Upper lobe of left lung (tissue), 6 donors: ENCODE measurements at places on chromosomes 7 and 10. TPM values are rescaled to one million over a fixed set of nuclear protein-coding genes. Genes with fewer than 3 reads are reported as not detected.

The TMEM236 gene
- total RNA-seq, result 1.8 TPM

DNA sequence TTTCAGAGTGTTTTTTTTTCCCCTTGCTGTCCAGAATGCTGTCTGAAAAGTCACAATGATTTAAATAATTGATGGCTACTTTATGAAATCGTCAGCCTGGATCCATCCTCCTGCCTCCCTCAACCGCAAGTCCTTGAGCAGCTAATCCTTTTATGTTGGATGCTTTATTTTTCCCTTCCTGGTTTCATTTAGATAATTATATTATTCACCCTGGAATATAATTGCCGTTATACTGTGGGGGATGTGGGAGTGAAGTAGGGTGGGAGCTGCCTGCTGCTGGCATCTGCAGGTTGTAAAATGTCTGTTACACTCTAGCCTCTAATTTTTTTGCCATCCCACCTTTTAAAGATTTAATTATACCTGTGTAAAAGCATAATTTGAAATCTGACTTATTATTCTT is 290.5 kb upstream of the LRGUK start:
- H3K27me3 ChIP-seq, result no peaks in the 10 kb centered on the region
- no peak overlapping the region for H3K27ac ChIP-seq
- no peaks in the 10 kb centered on the region for H3K4me1 ChIP-seq

DNA sequence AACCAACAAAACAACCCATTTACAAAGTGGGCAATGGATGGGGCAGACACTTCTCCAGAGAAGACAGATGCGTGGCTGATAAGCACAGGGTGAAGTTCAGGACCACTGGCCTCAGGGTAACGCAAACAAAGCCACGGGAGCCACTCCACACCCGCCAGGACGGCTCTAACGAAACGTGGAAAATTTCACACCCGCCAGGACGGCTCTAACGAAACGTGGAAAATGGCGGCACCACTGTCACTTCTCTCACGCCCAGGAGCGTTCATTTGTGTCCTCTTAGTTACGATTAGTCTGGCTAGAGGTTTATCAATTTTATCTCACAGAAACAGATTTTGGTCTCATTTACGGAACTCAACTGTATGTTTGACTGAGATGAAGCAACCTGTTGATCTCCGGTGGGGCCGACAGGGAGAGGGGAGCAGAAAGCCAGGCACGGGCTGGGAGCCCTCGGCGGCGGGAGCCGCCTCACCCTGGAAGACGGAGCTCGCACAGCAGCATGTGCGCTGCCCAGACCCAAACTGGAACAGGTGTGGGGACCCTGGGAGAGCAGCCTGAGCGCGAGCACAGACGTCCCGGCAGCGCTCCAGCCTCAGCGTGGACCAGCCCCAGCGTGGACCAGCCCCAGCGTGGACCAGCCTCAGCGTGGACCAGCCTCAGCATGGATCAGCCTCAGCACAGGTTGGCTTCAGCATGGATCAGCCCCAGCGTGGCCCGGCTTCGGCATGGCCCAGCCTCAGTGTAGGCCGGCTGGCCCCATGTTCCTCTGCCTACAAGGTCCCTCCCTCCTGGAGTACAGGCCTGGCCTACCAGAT is 243.5 kb downstream of the MAD1L1 start:
- no peak overlapping the region for H3K4me3 ChIP-seq
- H3K27ac ChIP-seq, result no peak overlapping the region
- peaks cover 6% of the 10 kb centered on the region for H3K36me3 ChIP-seq
- no peak for DNase-seq
- H3K27me3 ChIP-seq, result no peaks in the 10 kb centered on the region
- H3K4me1 ChIP-seq, result no peaks in the 10 kb centered on the region

- no peak overlapping the region for H3K4me3 ChIP-seq
- H3K27ac ChIP-seq, result no peak overlapping the region
- no peak for DNase-seq
- no peaks in the 10 kb centered on the region for H3K27me3 ChIP-seq
Observed at GRCh38 chr10:81603106-81603620, 271.8 kb upstream of the NRG3 start.
